ENCODE measurements at places on chromosomes 4 and X.

DNA sequence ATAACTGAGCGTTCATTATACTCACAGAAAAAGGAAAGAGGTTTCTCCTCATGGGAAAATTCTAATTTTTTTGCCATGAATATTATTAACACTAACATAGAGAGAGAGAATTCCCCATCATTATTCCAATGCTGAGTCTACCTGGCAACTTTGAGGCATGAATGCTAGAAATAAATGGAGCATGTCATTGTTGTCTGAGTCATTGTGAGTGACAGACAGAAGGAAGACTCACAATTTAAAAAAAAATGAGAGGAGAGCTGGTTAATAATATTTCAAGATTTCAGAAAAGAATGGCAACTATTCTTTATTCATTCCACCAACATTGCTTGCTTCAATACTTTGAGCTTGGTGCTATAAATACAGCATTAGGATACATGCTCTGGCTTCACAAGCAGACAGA, 170.4 kb upstream of the HS3ST1 start:
- DNase-seq = no peak

- DNase-seq = no peak
Observed at GRCh38 chrX:34770511-34770910, 113.4 kb upstream of the TMEM47 start.

DNA sequence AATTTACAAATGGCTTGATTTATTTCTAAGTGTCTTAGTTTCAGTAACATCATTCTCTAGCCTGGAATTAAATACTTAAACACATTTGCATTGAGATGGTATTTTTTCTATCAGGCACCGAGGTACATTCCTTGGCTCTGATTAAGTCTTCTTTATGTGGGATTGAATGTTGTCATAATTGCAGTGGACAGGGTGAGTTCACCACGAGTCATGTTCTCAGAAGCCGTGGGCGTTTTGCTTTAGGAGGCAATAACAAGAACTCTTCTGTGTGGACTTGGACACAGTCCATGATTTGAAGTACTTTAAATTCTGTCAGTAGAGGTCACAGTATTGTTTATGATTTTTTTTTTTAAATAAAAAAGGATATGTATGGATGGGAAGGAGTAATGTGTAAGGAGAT, 57.1 kb upstream of the EFHC2 start:
- DNase-seq = no peak

GRCh38 chr4:38242101-38242500, 281.9 kb downstream of the PTTG2 start:
- no peak for DNase-seq

GRCh38 chr4:37970702-37971101, 10.5 kb downstream of the PTTG2 start:
- DNase-seq = no peak

- DNase-seq = no peak
Observed at GRCh38 chr4:149754526-149754925, 61.1 kb downstream of the IQCM start.

DNA sequence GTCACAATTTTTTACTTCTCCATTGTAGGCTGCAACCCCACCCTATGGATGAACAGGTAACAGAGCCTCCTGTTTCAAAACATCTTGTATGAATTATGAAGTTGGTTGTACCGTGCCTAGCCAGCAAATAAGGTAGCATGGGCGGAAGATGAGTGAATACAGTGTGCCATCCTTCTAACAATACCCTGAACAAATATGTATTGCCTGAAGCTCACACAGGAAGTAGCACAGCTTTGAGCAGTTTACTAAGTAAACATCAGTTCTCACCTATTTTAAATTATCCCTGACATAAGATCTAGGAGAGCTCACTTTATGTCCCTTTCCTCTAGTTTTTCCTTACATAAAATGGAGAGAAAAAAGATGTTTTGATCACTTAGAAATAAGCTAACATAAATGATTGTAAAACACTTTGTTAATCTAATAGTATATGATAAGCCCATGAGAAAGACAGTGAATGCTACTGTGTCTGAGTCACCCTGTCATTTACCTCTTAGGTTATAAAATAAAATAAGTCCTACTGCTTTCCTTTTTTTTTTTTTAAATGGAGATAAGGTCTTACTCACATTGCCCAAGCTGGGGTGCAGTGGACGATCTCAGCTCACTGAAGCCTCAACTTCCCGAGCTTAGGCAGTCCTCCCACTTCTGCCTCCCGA, 36.6 kb downstream of the GRSF1 start:
- DNase-seq = no peak

DNA sequence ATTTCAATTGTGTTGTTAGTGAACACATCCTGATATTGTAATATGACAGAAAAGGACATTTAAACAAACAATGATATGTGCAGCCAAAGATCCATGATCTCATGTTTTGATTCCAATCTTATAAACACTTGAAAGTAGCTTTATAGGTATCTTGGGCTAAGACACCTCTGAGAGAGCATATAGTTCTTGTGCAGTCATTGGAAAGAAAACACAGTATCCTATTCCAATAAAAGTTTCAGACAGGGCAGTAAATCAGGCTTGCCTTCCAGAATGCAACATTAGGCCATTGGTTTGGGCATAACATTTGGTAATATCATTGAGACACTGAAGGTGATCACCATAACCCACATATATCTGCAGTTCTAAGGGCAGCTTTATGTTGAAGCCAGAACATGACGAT, 188.3 kb upstream of the HCCS start:
- no peak for DNase-seq

- DNase-seq = no peak
Observed at GRCh38 chr4:88775529-88775928, 77.9 kb upstream of the NAP1L5 start.

DNA sequence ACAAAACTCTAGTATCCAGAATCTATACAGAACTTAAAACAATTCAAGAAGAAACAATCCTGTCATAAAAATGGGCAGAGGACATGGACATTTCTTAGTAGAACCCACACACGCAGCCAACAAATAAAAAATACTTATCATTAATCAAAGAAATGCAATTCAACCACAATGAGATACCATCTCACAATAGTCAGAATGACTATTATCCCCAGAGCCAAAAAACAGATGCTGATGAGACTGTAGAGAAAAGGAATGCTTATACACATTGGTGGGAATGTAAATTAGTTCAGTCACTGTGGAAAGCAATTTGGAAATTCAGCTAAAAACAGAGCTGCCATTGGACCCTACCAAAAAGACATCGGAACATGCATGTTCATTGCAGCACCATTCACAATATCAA, 37.9 kb downstream of the RAB40AL start:
- DNase-seq = no peak

GRCh38 chr4:143402776-143403552, 66.3 kb downstream of the GAB1 start:
- DNase-seq = no peak

DNA sequence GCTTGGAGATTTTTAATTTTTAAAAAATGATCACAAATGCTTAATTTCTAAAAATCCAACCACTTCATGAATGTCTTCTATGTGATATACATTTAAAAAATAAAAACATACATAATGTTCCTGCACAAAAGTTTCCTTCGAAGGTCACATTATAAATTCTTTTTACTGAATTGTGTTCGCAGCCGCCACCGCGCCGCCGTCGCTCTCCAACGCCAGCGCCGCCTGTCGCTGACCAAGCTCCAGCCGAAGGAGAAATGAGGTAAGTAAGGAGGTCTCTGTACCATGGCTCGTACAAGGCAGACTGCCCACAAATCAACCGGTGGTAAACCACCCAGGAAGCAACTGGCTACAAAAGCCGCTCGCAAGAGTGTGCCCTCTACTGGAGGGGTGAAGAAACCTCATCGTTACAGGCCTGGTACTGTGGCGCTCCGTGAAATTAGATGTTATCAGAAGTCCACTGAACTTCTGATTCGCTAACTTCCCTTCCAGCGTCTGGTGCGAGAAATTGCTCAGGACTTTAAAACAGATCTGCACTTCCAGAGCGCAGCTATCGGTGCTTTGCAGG, 48.8 kb upstream of the NEUROG2 start:
- no peak for DNase-seq

DNA sequence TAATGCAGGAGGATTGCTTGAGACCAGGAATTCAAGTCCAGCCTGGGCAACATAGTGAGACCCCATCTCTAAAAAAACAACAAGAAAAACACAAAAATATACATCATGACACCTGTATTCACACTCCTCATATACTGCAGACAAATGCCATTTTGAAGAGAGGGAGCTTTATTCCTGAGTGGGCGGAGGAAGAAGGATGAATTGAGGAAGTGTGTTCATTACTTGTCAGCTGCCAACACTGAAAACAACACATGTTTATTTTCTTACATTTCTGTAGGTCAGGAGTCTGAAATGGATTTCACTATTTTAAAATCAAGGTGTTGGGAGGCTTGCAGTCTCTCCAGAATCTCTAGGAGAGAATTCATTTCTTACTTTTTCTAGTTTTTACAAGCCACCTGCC, 47.2 kb upstream of the CD99 start:
- no peak for DNase-seq

DNA sequence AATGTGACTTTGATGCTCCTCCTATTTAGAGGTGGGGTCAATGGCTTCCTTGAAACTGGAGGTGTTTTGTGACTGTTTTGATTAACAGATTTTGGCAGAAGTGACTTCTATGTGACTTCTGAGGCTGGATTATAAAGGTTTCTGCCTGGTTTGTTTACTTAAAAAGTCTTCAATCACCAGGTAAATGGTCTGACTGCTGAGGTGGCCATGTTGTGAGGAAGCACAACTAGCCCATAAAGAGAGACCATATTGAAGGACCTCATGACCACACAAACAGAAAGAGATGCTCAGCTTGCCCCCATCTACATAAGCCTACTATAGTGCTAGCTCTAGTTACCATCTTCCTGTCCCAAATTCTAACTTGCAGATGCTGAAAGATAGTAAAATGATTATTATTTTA, 14.3 kb upstream of the LSM6 start:
- DNase-seq = no peak

DNA sequence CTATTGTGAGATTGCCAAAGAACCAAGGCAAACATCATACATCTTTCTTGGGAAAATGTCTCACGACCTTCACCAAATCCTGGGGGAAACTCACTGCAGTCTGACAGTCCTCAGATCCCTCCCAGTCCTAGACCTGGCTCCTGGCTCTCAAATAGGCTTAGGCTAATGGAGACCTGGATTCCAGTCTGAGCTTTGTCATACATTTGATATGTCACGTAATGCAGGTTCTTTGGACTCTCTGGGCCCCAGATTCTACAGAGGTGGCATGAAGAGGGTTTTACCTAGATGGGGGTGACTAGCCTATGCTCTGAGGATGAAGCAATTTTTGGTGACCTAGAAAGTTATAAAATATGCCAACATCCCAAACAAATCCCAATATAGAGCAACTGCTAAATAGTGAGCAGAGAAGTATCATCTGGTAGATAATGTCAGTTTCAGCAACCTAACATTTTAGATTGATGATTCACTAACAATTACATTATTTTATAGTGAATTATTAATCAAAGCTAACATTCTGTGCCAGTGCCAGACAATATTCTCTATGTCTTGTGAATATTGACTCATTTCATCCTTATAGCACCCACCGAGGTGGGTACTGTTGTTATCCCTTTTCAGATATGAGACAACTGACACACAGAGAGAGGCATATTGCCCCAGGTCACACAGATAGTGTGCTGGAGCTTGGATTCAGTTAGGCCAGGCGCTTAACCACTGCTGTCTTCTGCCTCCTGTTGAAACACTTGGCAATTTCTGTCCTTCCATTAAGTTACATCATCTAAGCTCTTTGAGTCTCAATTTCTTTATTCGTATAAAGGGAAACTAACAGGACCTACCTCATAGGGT, 195.4 kb upstream of the MAMLD1 start:
- no peak for DNase-seq

GRCh38 chr4:54094451-54094850, 5.5 kb upstream of the GSX2 start:
- no peak for DNase-seq

GRCh38 chr4:26252349-26253025, 68.3 kb upstream of the RBPJ start:
- no peak for DNase-seq

GRCh38 chr4:70935038-70935695, 33.0 kb downstream of the MOB1B start:
- DNase-seq = no peak

GRCh38 chr4:3202836-3203820, 45.8 kb upstream of the MSANTD1 start:
- DNase-seq = no peak

DNA sequence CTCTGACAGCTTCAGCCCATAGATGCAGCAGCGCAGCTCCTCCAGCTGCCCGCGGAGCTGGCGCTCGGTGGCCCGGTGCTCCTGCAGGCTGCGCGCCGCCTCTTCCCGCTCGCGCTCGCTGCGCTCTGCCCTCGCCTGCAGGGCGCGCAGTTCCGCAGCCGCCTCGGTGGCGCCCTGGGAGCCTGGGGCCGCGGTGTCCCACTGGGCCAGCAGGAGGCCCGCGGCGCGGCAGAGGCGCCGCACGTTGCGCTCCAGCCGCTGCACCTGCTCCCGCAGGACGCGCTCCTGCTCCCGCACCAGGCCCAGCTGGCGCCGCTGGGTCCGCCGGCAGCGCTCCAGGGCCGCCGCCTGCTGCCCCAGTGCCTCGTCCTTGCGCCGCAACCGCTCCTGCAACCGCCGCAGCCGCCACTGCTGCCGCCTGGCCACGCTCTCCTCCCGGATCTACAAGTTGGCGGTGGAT, 10.1 kb downstream of the C4orf50 start:
- DNase-seq = no peak

DNA sequence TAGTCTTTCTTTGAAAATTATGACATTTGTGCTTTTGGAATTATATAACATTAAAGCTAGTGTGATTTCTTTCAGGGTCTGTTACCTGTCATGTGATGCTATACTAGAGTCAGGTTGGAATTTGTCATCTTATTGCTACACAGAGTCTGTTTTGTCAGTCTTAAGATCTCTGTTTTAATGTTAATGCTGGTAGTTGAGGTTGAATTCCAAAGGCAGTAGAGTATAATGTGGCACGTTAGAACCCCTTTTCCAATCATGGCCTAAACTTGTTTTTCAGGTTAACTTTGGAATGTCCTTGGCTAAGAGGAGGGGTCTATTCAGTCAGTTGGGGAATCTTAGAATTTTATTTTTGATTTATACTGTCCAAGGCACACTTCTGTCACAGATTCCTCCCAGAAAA, 258.5 kb downstream of the PABPC4L start:
- no peak for DNase-seq

GRCh38 chrX:39946822-39947221, 150.9 kb downstream of the BCOR start:
- DNase-seq = no peak

GRCh38 chr4:147488556-147488955, 7.7 kb downstream of the EDNRA start:
- no peak for DNase-seq

DNA sequence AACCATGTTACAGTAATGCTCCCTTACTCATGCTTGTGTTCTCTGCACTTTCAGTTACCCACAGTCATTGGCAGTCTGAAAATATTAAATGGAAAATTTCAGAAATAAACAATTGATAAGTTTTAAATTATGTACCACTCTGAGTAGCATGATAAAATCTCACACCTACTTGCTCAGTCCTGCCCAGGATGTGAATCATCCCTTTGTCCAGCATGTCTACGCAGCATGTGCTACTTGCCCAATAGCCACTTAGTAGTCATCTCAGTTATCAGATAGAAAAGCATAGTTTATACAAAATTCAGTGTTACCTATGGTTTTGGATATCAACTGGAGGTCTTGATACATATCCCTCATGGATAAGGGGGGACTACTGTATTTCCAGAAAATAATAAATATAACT, 577.1 kb downstream of the GALNTL6 start:
- no peak for DNase-seq

GRCh38 chr4:123599061-123599919, 202.7 kb downstream of the SPRY1 start:
- DNase-seq = no peak

Measured in GM13977 (cell line).